ENCODE measurements at places on chromosomes 5 and 9. TPM values are rescaled to one million over a fixed set of nuclear protein-coding genes. Genes with fewer than 3 reads are reported as not detected.

GRCh38 chr5:160011471-160011870 is 2.5 kb downstream of the TTC1 start:
- no peaks in the 10 kb centered on the region for H3K27me3 ChIP-seq
- peaks cover 33% of the 10 kb centered on the region for H3K36me3 ChIP-seq
- DNase-seq = no peak
- peak overlapping the region; percentile 40 for H3K4me3 ChIP-seq
- H3K27ac ChIP-seq = no peak overlapping the region

Gene LCN2
- not detected for total RNA-seq

DNA sequence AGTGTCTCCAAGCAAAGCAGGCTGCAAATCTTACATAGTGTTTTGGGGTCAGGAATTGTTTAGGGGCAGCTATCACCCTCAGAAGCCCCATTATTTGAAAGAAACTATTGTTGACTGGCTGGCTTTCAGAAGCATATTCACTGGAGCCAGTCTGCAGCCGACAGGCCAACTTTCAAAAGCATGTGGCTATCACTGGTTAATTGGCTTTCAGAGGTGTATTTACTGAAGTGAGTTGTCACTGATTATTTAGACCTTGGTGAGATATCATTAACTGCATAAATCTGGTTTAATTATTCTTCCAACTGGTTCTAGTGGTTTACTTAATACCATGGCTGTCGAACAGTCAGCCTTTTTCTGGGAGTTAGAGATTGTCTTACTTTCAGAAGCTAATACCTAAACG is 247.0 kb downstream of the CWC27 start:
- peaks cover 5% of the 10 kb centered on the region for H3K36me3 ChIP-seq
- H3K27me3 ChIP-seq = no peaks in the 10 kb centered on the region

DNA sequence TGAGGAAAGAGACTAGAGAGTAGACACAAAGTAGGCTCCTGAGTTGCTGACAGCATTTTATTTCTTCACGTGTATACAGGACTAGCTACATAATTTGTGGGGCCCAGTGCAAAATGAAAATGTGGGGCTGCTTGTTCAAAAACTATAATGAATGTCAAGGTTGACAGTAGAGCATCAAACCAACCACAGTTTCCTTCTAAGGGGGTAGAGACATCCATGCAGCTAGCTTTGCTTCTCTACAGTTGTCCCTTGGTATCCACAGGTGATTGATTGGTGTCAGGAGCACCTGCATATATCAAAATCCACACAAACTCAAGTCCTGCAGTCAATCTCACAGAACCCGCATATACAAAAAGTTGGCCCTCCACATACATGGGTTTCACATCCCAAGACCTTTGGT is 129.6 kb downstream of the SAXO1 start:
- DNase-seq = no peak
- peaks cover 3% of the 10 kb centered on the region for H3K27me3 ChIP-seq
- no peaks in the 10 kb centered on the region for H3K36me3 ChIP-seq
- no peak overlapping the region for H3K27ac ChIP-seq

Gene SMIM32
- total RNA-seq = not detected

GRCh38 chr5:143575286-143575685 is 171.8 kb upstream of the NR3C1 start:
- H3K4me3 ChIP-seq = no peak overlapping the region
- H3K27ac ChIP-seq = no peak overlapping the region
- H3K36me3 ChIP-seq = no peaks in the 10 kb centered on the region

GRCh38 chr5:111404270-111404769 is 108.0 kb downstream of the STARD4 start:
- H3K27ac ChIP-seq = no peak overlapping the region
- no peak overlapping the region for H3K4me3 ChIP-seq
- DNase-seq = no peak
- peaks cover 88% of the 10 kb centered on the region for H3K36me3 ChIP-seq
- no peaks in the 10 kb centered on the region for H3K4me1 ChIP-seq
- no peaks in the 10 kb centered on the region for H3K27me3 ChIP-seq

DNA sequence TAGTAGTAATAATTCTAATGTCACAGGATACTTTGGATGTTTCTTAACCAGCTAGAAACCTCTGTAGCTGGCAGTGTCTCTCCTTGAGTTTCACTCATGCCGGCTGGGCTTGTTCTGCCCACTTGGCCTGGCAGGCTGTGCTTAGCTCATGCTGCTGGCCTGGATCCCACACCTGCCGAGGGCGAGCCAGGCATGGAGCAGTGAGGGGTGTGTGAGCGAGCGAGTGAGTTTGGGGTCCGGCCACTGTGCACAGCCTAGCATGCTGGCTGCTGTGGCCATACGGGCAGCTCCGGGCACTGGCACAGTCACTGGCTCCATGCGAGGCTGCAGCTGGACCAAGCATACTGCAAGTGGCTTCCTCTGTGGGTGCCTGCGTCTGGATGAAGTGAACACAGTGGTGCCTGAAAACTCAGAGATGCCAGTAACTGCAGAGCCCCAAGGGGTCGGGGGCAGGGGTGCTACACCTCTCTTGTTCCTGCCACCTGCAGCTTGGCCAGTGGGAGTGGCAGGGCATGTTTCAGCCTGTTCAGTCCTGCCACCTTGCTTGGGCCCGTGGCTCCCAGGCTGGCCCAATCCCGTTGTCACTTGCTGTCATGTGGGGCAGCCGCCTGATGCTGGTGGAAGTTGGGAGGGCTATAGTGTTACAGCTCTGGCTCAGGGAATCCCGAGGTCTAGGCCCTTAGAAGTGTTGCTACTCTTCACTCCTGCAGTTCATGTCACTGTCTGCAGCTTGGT is 9.9 kb downstream of the FSD1L start:
- no peak overlapping the region for H3K27ac ChIP-seq
- peaks cover 4% of the 10 kb centered on the region for H3K27me3 ChIP-seq
- no peak overlapping the region for H3K4me3 ChIP-seq
- H3K36me3 ChIP-seq = peaks cover 7% of the 10 kb centered on the region

DNA sequence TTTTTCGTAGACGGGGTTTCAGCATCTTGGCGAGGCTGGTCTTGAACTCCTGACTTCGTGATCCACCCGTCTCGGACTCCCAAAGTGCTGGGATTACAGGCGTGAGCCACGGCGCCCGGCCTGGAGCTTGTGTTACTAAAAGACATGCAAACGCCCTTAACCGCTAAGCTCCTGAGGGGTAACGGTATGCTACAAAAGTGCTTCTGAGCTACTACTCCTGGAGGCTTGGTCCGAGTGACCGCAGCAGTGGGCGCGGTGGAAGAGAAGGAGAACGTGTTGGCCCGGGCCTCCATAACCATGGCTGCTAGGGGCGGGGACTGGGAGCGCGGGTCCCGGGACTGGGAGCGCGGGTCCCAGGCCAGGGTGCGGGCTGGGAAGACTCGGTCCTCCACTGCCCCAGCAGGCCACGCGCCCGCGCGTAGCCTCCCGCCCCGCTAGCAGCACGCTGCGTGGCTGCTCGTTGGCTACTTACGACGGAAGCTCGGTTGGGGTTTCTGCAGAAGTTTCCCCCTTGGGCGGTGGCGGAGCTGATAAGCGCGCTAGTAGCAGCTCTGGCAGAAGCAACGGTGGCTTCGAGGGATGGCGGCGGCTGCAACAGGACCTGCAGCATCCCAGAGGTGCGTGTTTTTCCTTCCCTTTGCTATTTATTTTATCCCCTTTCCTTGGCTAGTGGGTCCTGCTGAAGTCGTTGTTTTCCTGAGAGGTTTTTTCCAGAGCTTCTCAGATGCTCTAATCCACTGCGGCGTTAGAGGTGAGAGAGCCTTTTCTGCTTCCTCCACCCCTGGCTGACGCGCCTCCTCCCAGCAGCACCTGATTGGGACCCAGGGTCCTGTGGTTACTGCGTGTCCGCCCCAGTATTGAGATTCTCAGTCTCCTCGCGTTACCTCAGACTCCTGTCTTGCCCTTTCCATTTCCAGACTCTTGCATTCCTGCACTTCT is 69.2 kb upstream of the CCDC180 start:
- DNase-seq = peak; percentile 74
- peak overlapping the region; percentile 93 for H3K4me3 ChIP-seq
- H3K27ac ChIP-seq = peak overlapping the region; percentile 91
- peaks cover 2% of the 10 kb centered on the region for H3K27me3 ChIP-seq
- H3K4me1 ChIP-seq = peaks cover 20% of the 10 kb centered on the region

Gene IQGAP2
- total RNA-seq = 28.3 TPM

Gene PRRT1B
- total RNA-seq = not detected

- H3K4me1 ChIP-seq = no peaks in the 10 kb centered on the region
- no peaks in the 10 kb centered on the region for H3K36me3 ChIP-seq
- no peak overlapping the region for H3K4me3 ChIP-seq
- no peak for DNase-seq
Measured at GRCh38 chr5:106801554-106801953, 869.2 kb downstream of the EFNA5 start.

DNA sequence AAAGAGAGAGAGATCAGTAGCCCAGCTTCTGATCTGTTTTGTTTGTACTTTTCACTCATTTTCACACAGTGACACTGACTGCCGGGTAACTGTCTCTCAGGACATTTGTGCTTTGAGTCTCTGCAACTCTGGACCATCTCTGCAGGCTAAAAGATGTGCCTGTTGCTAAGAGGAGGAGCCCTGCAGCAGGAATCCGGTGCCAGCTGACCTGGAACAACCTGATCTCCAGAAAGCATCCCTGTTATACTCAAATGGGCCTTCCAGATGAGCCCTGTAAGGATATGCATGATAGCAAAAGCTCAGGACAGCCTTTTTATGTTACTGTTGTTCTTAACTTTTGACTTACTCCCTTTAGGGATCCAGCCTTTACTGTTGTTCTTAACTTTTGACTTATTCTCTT is 170.7 kb upstream of the RASEF start:
- no peaks in the 10 kb centered on the region for H3K36me3 ChIP-seq
- no peaks in the 10 kb centered on the region for H3K4me1 ChIP-seq
- no peaks in the 10 kb centered on the region for H3K27me3 ChIP-seq
- H3K4me3 ChIP-seq = no peak overlapping the region
- no peak for DNase-seq

Gene IL13
- 830 TPM for total RNA-seq

DNA sequence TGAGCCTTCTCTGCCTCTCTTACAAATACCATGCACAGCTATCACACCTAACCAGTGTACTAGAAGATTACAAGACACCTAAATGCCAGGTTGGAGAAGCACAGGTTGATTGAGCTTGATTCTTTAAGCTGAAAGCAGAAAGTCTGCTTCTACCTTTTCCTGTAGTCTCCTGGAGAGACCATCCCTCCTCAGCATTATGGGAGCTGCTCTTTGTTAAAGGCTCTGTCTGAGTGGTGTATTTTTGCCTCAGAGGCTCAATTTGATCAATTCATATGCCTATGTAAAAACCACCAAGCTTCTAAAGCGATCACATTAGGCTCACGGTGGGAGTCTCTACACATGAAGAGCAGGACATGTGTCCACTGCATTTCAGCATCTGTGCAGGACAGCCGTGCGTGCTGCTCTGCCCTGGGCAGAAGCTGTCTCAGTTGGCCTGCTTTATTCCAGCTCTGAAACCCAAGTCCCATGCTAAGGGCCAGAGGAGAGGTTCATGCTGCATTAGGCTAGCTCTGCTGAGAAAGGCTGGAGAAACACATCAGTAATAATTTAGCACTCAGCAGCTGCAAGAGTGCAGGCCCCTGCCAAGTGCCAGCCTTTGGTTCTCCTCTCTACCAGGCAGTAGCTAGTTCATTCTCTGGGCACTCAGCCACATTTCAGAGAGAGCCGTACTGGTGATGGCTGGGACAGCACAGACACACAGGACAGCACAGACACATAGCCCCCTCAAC is 41.7 kb downstream of the TMEM167A start:
- no peak overlapping the region for H3K4me3 ChIP-seq
- H3K36me3 ChIP-seq = no peaks in the 10 kb centered on the region
- no peak for DNase-seq
- H3K4me1 ChIP-seq = peaks cover 9% of the 10 kb centered on the region
- H3K27me3 ChIP-seq = no peaks in the 10 kb centered on the region
- H3K27ac ChIP-seq = no peak overlapping the region

GRCh38 chr5:115685490-115685889 is 59.7 kb upstream of the TMED7 start:
- no peaks in the 10 kb centered on the region for H3K36me3 ChIP-seq
- H3K4me1 ChIP-seq = no peaks in the 10 kb centered on the region
- no peak for DNase-seq
- H3K27me3 ChIP-seq = peaks cover 16% of the 10 kb centered on the region
- no peak overlapping the region for H3K4me3 ChIP-seq

- no peak overlapping the region for H3K27ac ChIP-seq
- peaks cover 16% of the 10 kb centered on the region for H3K4me1 ChIP-seq
Measured at GRCh38 chr5:93583768-93584595, 960 bp downstream of the NR2F1 start.

Gene LHX3
- total RNA-seq = not detected

- H3K4me1 ChIP-seq = peaks cover 2% of the 10 kb centered on the region
- no peak overlapping the region for H3K4me3 ChIP-seq
- H3K36me3 ChIP-seq = peaks cover 63% of the 10 kb centered on the region
- H3K27me3 ChIP-seq = no peaks in the 10 kb centered on the region
- no peak for DNase-seq
- no peak overlapping the region for H3K27ac ChIP-seq
Measured at GRCh38 chr5:169811680-169812079, 168.6 kb downstream of the INSYN2B start.

GRCh38 chr9:132986114-132986513 is 7.6 kb downstream of the GFI1B start:
- no peak overlapping the region for H3K27ac ChIP-seq
- H3K27me3 ChIP-seq = peaks cover 18% of the 10 kb centered on the region
- H3K36me3 ChIP-seq = no peaks in the 10 kb centered on the region
- no peaks in the 10 kb centered on the region for H3K4me1 ChIP-seq
- DNase-seq = no peak

GRCh38 chr9:111691672-111692329 is 30.4 kb downstream of the GNG10 start:
- H3K4me3 ChIP-seq = no peak overlapping the region
- DNase-seq = no peak
- H3K4me1 ChIP-seq = no peaks in the 10 kb centered on the region
- H3K27me3 ChIP-seq = no peaks in the 10 kb centered on the region
- H3K36me3 ChIP-seq = no peaks in the 10 kb centered on the region
- no peak overlapping the region for H3K27ac ChIP-seq

Gene SURF1
- 32.4 TPM for total RNA-seq

Gene AJM1
- 5.0 TPM for total RNA-seq

Gene HEMGN
- 0.41 TPM for total RNA-seq

GRCh38 chr9:131296460-131296859 is 6.9 kb downstream of the PLPP7 start:
- no peak overlapping the region for H3K4me3 ChIP-seq
- H3K27me3 ChIP-seq = no peaks in the 10 kb centered on the region
- H3K4me1 ChIP-seq = no peaks in the 10 kb centered on the region

Measured in activated T-helper 2 cell treated with anti-CD3 and anti-CD28 coated beads, Interferon-gamma antibody, Interleukin-2, Interleukin-4, amounts not matched to agents 10 μg/mL and 5 μg/mL and 100 μg/mL, durations not matched to agents 14 hours and 24 hours and 36 hours (primary cell).